ENCODE measurements at places on chromosomes 3 and 15.

GRCh38 chr15:85766001-85766831 is 28.5 kb downstream of the KLHL25 start:
- DNase-seq: no peak

GRCh38 chr3:183117056-183117455 is 17.8 kb upstream of the MCCC1 start:
- DNase-seq: no peak

GRCh38 chr3:23219552-23219951 is 16.4 kb downstream of the UBE2E2 start:
- no peak for DNase-seq

DNA sequence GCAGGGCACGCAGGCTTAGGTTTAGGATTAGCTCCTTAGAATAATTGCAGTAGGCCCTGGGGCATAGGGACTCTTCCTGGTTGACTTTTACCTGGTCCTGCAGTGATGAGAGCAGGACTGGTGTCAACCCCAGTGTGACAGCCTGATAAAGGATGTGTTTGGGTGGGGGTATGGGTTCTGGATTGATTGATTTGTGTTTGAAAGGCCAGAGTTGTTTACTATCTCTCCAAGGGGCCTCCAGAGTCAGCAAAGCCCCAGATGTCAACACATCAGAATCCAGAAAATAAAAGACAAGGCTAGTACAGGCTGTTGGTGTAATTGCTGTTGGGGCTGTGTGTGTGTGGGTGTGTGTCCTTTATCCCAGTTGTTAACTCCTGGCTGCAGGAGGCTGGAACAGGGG is 122.3 kb downstream of the CHRNA7 start:
- DNase-seq: no peak

GRCh38 chr3:10883478-10884234 is 67.6 kb downstream of the SLC6A11 start:
- no peak for DNase-seq

GRCh38 chr15:42010434-42010833 is 10.4 kb downstream of the PLA2G4E start:
- no peak for DNase-seq

- no peak for DNase-seq
Observed at GRCh38 chr15:91520850-91521249, 332.7 kb upstream of the SLCO3A1 start.

DNA sequence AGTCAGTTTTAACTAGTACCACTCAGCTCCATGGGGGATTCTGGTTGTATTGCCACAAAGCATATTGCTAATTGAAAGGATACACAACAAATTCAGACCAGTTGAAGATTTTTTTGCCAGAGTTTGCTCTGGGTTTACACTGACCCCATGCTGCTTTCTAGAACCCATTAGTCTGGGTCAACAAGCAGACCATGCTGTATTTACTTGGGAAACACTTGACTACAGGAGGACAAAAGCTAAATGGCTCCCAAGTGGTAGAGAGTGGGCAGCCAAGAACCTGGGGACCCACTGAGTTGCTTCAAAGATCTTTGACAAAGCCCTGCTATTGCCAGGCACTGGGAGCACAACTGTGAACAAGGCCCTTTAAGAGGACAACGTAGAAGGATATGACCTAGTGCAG is 86.8 kb upstream of the PSMD6 start:
- DNase-seq: no peak

- DNase-seq: no peak
Observed at GRCh38 chr15:84703808-84704207, 12.1 kb downstream of the SEC11A start.

DNA sequence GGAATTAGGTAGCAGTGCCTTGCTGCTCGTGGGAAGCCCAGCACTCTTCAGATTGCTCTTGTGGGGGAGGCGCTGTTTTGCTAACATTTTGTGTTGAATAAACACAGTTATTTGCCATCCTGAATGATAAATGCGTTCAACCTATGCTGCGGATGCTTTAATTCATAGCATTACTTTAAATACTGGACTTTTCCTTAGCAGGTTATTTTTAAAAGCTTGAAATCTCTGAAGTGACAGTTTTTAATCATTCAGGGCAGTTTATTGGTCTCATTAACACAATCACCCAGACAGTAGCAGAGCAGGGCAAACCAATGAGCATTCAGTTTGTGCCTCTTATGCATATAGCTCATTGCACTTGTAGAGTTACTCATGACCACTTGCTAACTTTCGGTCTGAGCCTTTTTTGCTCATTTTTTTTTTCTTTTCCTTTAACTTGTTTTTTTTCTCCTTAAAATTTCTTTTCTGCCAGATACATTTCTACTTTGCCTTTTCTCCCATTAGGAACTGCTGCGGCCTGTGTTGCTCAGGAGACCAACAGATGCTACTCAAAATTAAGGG is 5.2 kb downstream of the CACNA2D3 start:
- no peak for DNase-seq

- DNase-seq: no peak
Observed at GRCh38 chr3:126867190-126867862, 115.6 kb upstream of the PLXNA1 start.

DNA sequence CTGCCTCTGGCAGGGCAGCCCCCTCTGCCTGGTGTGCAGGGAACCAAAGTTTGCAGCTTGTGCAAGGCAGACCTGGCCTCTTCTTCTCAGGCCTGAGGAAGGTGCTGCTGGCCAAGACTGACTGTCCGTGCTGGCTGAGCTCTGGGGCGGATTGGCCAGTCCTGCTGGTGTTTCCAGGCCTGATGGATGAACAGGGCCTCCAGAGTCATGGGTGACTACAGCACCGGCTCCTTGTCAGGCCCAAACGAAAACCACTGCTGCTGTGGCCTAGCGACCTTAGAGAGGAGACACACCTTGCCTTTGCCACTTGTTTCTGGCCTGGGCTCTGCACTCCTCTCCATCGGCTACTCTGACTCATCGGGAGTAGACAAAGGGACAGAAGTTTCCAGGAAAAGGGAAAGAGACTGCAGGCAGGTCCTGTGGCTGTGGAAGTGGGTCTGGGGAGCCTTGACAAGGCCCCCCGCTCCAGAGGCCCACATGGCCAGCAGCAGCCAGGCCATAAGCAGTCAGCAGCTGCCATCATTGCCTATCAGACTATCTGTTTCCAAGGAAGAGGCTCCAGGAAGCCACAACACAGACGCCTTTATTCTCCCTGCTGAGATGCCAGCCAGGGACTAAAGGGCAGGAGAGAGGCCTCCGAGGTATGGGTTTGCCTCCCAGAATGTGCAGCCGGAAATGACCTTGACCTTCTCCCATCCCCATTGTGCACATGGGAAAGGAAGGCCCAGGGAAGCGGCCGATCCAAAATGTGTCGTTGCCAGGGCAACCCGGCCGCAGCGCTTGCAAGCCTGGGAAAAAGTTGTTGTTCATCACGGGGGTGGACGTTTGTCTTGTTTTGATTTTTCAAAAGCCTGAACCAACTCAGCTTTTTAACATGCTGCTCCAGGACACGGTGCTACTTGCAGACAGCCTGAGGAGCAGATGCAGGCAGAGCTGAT is 160.5 kb downstream of the CHSY1 start:
- no peak for DNase-seq

GRCh38 chr3:158539414-158540014 is 31.5 kb upstream of the MLF1 start:
- peak; percentile 4 for DNase-seq

DNA sequence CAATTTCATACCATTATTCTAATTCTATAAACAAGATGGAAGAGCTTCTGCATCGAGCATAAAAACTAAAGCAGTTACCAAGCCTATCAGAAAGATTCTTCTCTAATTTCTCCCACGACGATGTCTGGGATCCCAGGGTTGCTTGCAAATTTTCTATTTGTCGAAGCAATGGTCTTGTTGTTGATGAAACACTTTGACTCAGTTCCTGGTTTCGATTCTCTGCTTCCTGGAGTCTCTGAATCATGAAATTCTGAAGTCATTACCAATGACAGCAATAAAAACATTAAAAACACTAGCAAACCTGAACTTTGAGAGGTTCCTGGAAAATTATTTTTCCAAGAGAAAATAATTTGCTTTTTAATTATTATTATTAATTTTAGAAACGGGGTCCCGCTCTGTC is 18.7 kb downstream of the TMF1 start:
- DNase-seq: no peak

- DNase-seq: no peak
Observed at GRCh38 chr15:63539521-63539920, 35.1 kb downstream of the USP3 start.

- peak; percentile 44 for DNase-seq
Observed at GRCh38 chr3:40116478-40117177, 192.9 kb upstream of the EIF1B start.

DNA sequence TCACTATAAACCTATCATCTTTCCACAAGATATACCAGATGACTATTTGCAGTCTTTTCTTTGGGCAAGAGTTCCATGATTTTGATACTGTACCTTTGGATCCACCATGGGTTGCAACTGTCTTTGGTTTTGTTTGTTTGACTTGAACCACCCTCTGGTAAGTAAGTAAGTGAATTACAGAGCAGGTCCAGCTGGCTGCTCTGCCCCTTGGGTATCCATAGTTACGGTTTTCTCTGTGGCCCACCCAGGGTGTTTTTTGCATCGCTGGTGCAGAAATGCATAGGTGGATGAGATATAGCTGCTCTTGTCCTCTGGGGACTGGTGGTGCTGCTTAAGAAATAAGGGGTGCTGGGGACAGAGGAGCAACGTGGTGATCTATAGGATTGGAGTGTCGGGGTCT is 33.8 kb downstream of the CHDH start:
- no peak for DNase-seq

- no peak for DNase-seq
Observed at GRCh38 chr3:173869766-173870165, 472.2 kb downstream of the NLGN1 start.

DNA sequence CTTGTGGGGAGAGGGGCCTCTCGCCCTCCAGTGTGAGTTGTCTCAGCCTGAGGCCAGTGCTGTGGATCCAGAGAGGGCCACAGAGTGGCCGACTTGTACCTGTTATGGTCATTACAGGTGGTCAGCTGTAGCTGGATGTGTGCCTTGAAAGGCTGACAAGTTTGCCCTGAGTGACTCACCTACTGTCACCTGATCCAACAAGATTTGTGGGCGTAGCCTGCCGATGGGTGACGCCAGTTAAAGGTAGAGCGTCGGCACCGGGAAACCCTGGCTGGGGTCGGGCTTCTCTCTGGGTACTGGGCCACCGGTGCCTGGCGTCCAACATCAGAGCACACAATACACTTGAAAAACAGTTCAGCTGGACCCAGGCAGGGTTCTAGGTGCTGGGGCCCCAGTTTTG is 2.8 kb upstream of the ISG20 start:
- no peak for DNase-seq

- peak; percentile 48 for DNase-seq
Observed at GRCh38 chr3:149494759-149495580, 20.5 kb downstream of the TM4SF4 start.

- no peak for DNase-seq
Observed at GRCh38 chr3:183845090-183845489, 19.7 kb upstream of the MAP6D1 start.

GRCh38 chr3:52313774-52314188 is 2.3 kb upstream of the DNAH1 start:
- no peak for DNase-seq

GRCh38 chr3:120649830-120650233 is 32.2 kb downstream of the HGD start:
- DNase-seq: no peak

- no peak for DNase-seq
Observed at GRCh38 chr3:115022199-115022598, 124.9 kb downstream of the ZBTB20 start.

- DNase-seq: no peak
Observed at GRCh38 chr15:101188637-101189408, 63.0 kb downstream of the CHSY1 start.

DNA sequence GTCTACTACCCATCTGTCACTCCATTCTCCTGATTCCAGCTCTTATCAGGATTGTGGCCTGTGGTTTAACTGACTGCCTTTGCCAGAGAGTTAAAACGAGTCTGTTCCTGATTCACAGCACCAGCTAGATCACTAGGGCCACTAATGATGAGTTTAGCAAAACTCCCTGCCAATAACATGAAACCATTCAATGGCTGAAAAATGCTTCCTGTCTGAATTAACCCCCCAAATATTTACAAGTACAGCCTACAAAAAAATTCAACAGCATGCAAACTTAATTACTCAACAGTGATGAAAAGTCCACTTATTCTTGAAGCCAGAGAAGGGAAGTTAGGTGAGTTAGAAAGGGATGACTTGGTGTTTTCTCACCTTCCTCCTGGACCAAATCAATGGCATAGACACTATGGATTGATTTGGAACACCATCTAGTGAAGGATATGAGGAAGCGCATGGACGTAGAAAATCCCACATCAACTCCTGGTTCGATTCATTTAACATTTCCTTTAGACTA is 141.4 kb downstream of the TGFBR2 start:
- DNase-seq: peak; percentile 9

GRCh38 chr3:133283958-133284807 is 115.7 kb upstream of the BFSP2 start:
- no peak for DNase-seq

- DNase-seq: no peak
Observed at GRCh38 chr3:104514371-104514770, 852.3 kb upstream of the ALCAM start.

- no peak for DNase-seq
Observed at GRCh38 chr3:57689367-57690053, 3.4 kb downstream of the DENND6A start.

DNA sequence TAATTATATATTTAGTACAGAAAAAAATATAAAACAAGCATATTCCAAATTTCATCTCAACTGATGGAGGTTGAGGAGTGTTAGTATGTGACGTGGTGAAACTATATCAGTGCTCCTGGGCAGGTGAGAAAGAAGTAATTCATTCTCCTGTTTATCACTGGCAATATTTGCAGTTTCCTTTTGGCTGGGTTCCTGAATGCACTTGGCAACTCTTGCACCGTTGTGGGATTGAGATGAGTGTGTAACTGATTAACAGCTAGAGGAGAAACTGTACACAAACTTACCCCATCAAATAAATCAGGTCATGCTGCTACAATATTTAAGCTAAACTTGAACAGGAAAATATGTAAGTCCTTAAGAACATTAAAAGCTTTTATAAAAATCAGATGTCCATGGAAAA is 2.1 kb upstream of the ATP13A4 start:
- DNase-seq: no peak

DNA sequence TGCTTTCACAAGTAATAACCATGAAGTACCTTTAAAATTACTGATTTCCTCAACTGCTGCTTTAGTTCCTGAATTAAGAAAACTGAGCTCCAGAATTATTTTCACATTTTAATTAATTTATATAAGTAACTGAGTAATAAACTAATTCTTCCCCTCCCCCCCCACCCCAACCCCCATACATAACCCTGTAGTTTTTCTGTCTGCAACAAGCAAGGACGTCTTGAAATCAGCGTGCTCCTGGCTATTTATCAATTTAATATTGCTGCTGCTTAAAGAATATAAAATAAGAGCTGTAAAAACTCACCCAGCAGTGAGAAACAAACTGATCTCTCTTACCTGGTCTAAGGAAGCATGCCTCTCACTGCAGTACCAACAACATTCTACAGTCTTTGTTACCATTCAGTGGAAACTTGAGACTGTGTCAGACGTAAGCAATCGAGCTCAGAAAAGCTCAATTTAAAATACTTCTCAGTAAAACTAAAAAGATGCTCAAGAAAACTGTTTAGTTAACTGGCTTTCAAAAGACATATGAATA is 121.0 kb downstream of the TFDP2 start:
- DNase-seq: peak; percentile 65
